ENCODE measurements at places on chromosomes 4 and X.

DNA sequence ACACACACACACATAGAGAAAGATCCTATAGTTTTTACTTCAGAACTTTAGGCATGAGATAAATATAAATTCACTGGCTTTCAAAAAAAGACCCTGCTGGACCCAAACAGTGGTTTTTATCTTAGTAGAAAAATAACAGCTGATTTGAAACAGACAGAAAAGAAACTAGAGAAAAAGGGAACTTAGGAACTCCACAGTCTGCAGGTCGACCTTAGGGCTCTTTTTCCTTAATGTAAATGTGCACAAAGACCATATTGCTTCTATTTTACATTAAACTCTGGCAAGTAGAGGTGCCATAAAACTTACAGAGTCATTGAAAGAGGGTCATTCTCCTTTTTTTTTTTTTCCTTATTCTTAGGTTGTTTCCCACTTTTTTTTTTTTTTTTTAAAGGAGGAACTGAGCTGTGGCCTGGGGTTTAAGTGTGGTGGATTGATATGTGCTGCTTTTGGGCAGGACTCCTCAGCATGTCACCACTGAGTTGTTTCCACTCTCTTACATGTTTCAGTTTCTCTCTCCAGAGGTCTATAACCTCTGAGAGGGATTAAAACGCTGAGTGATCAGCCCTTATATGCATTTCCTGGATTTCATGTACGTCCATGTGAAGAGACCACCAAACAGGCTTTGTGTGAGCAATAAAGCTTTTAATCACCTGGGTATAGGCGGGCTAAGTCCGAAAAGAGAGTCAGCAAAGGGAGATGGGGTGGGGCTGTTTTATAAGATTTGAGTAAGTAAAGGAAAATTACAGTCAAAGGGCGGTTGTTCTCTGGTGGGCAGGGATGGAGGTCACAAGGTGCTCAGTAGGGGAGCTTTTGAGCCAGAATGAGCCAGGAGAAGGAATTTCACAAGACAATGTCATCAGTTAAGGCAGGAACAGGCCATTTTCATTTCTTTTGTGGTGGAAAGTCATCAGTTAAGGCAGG, 70.8 kb upstream of the PACRGL start:
- no peak for DNase-seq

DNA sequence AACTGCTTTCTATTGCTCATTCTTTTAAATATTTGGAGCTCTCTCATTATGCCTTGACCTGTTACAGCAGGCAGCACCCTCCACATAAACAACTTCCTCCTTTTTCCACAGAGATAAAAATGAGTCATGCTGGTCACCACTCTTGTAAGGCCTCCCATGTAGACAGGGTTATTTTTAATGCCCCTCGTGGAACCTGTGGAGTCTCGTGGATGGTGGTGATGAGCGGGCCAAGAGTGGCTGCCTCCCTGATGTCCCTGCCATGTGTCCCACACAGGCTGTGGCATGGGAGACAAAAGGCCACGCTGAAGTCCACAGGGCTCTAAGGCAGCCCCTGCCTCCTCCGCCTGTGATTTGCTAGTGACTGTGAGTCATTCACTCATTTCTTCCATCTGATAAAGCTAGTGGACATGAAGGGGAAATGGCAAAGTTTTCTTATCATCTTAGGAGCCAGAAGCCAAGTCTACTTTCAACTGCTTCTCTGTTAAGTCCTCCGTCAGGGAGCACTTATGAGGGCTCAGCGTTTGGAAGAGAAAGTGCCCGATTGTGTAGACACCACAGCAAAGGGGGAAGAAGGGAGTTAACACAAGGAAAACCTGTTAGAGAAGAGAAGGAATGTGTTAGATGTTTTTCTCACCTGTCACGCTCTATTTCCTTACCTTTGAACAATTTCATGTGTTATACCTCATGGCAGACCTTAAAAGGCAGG, 121.6 kb upstream of the FAT1 start:
- no peak for DNase-seq

- DNase-seq, result no peak
These were observed 103.3 kb downstream of the DCLK2 start for GRCh38 chr4:150181536-150181935.

GRCh38 chrX:39519030-39519488, 578.7 kb downstream of the BCOR start:
- DNase-seq, result no peak

GRCh38 chr4:17817027-17817426, 6.2 kb downstream of the NCAPG start:
- no peak for DNase-seq

DNA sequence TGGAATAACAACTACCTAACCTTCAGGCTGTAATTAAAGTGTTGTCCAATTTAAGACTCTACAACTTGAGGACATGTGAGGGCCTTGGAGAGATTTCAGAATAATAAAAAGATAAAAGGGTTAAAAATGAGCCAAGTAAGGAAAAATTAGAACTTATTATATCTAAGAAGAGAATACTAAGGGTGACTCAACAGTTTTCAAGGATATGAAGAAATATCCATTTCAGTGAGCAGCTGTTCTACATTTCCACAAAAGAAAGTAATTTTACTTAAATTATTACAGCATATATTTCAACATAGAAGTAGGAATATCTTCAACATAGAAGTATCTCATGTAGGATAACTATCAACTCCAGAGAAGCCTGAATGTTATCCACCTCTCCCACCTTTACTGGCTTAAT, 11.3 kb downstream of the SNX12 start:
- DNase-seq, result no peak

- DNase-seq, result no peak
These were observed 99.0 kb downstream of the ANOS1 start for GRCh38 chrX:8632924-8633323.

GRCh38 chrX:103791826-103792485, 15.3 kb downstream of the PLP1 start:
- no peak for DNase-seq

GRCh38 chr4:130154901-130155300, 1058.9 kb downstream of the C4orf33 start:
- DNase-seq, result no peak

- no peak for DNase-seq
These were observed 322.0 kb upstream of the PPARGC1A start for GRCh38 chr4:24211856-24212255.

DNA sequence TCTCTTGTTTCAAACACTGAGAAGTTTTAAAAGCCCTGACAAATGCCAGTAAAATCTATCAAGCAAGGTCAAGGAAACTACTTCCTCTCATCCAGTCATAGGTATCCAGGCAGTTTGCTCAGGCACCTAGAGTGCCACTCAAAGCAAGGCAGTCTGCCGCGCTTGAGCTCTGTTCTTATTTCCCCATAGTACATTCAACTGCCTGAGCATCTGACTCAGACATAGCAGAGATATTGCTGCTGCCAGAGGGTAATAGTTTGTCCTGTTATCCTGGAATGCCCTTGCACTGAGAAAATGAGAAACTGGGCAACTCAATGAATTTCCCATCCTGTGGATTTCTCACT, 16.1 kb upstream of the ATP8A1 start:
- DNase-seq, result no peak

- no peak for DNase-seq
These were observed 5.4 kb upstream of the CNGA2 start for GRCh38 chrX:151729056-151729725.

GRCh38 chrX:7709845-7710244, 133.1 kb upstream of the VCX start:
- DNase-seq, result no peak

- DNase-seq, result no peak
These were observed 352.5 kb downstream of the GPM6A start for GRCh38 chr4:175459571-175459970.

- DNase-seq, result no peak
These were observed 15.7 kb upstream of the DRP2 start for GRCh38 chrX:101203761-101204351.

- no peak for DNase-seq
These were observed 252.5 kb upstream of the NEIL3 start for GRCh38 chr4:177057186-177057585.

- no peak for DNase-seq
These were observed 64.5 kb downstream of the CENPC start for GRCh38 chr4:67480810-67481209.

GRCh38 chr4:82543131-82543530, 18.7 kb downstream of the TMEM150C start:
- no peak for DNase-seq

GRCh38 chr4:115090483-115091075, 22.8 kb downstream of the NDST4 start:
- no peak for DNase-seq

GRCh38 chrX:54178100-54178940, 4.7 kb downstream of the FAM120C start:
- DNase-seq, result no peak

DNA sequence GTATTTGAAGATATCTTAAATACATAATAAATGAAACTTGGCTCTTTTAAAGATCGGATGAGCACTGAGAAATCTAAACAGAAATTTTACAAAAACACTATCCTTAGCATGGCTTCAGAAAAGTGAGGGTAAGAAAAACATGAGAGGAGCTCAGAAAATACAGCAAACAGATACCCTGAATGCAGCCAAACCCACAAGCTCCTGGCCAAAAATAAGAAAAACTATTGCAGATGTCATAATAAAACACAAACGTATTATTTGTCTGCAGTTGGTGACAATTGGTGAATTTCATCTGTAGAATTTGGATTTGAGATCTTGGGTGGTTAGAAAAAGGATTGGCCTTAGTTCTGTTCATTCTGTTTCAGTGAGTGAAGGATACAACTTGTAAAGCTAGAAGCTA, 603.9 kb downstream of the INPP4B start:
- DNase-seq, result no peak

DNA sequence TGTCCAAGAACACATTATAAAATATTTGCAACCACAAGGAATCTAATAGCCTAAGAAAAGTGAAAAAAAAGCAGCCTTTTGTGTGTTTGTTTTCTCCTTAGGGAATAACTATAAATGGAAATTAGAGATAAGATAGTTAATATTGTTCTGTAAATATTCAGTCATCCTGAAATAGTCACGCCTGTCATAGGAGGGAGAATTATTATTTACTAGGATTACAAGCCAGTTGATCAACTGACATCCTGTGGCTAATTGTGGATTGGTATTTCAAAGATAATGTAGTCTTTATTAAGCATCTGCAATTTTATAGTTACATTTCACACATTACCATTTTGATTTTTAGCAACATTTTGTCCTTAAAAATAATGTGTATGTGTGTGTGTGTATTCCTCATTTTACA, 118.6 kb downstream of the CCSER1 start:
- DNase-seq, result no peak

DNA sequence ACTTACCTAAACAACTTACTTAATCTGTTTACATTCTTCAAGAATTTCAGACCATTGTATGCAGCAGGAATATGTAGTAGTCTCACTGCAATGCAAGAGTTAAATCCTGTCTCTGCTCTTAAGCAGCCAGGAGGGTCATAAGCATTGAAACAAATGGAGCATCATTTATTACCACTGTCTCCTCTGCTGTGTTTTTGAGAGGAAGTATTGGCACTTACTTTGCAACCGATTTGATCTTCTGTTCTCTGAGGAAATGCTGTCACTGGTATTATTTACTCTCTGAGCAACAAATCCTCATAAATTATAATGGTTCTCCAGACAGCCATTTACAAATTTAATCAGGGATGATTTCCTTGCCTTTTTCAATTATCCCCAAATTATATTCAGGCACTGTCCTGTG, 1367.1 kb downstream of the STIM2 start:
- no peak for DNase-seq

DNA sequence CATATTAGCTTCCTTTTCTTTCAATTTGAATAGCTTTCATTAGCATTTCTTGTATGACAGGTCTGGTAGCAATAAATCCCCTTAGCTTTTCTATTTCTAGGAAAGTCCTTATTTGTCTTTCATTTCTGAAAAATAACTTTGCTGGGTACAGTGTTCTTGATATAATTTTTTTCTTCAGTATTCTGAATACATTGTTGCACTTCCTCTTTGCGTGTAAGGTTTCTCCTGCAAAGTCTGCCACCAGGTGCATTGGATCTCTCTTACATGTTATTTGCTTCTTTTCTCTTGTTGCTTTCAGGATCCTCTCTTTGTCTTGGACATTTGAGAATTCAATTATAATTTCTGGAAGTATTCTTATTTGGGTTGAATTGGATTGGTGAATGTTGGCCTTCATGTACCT, 663.7 kb downstream of the GRXCR1 start:
- no peak for DNase-seq

- no peak for DNase-seq
These were observed 122.6 kb downstream of the SLC4A4 start for GRCh38 chr4:71461422-71461821.

DNA sequence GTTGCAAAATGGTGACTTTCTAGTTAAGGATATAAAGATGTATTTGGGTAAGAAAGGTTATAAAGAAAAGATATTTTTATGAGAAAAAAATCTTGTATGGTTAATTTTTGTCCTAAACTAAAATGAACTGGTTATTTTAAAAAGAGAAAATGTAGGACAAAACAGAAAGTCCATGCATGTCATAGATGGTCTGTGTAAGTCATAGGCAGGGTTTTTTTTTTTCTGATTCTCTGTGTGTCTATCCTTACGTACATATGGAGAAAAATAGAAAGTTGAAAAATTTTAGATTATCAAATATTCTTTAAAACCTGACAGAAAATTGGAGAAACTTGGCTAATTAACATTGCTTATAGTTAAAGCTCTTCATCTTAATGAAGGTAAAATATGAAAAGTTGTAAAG, 493.4 kb downstream of the IQCM start:
- no peak for DNase-seq

- DNase-seq, result no peak
These were observed 84.0 kb upstream of the GRPR start for GRCh38 chrX:16039363-16039762.

DNA sequence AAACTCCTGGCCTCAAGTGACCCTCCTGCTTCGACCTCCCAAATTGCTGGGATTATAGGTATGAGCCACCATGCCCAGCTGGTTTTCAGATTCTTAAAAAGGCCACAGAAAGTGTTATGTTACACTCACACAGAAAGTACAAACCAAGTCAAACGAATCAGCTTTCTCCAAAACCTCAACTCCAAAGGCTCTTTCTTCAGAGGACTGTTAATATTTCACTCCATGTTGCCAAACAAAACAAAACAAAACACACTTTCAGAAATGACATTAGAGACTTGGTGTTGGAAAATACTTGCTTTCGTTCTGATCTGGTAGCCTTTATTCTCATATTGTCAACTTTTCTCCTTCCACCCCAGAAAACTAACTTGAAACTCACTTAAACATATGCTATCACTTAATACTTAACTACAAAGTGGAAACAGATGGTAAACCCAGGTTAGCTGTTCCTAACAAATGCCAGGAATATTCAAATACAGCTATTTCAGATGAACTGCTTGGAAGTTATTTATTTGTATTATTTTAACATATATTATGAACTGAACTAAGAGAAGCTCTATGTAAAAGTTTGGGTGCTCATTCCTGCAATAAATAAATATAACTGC, 34.7 kb downstream of the RLIM start:
- no peak for DNase-seq

DNA sequence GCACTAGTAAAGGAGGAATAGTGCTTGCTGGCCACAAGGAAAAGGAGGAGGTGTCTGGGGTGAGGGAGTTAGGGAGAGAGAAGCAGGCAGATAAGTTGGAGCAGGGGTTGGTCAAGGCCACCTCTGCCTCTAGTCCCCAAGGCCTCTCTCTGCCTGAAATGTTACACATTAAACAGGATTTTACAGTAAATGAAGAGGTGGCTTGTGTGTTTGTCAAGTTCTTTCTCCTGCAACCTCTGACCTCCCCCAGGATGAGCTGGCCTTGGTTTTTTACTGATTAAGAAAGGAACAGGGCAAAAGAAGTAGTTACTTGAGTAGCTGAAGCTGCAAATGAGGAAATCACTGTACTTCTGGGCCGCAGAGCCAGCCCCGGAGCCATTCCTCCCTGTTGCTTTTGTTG, 2.0 kb downstream of the GJB1 start:
- no peak for DNase-seq
